Activated T-helper 2 cell treated with anti-CD3 and anti-CD28 coated beads, Interferon-gamma antibody, Interleukin-2, Interleukin-4, amounts not matched to agents 10 μg/mL and 5 μg/mL and 100 μg/mL, durations not matched to agents 14 hours and 24 hours and 36 hours (primary cell): ENCODE measurements at places on chromosomes 12 and 14. TPM values are rescaled to one million over a fixed set of nuclear protein-coding genes. Genes with fewer than 3 reads are reported as not detected.
A peak's percentile ranks its signal among the peaks of the same experiment; 100 is the strongest.

Gene RAPGEF3
- 1.8 and 2.7 TPM in 2 replicates for total RNA-seq

Gene ADAM21
- total RNA-seq = not detected in 2 replicates

GRCh38 chr14:89641495-89642175, 224.6 kb upstream of the FOXN3 start:
- H3K27ac ChIP-seq = peak overlapping the region; percentile 93
- H3K4me3 ChIP-seq = peak overlapping the region; percentile 50
- peak; percentile 42 for DNase-seq
- no peaks in the 10 kb centered on the region for H3K27me3 ChIP-seq

- H3K27ac ChIP-seq = no peak overlapping the region
- H3K27me3 ChIP-seq = no peaks in the 10 kb centered on the region
- no peak for DNase-seq
- H3K36me3 ChIP-seq = peaks cover 12% of the 10 kb centered on the region
- H3K4me1 ChIP-seq = peaks cover 9% of the 10 kb centered on the region
- H3K4me3 ChIP-seq = no peak overlapping the region
Measured at GRCh38 chr12:25584596-25584995, 31.5 kb upstream of the LMNTD1 start.

GRCh38 chr12:83823386-83824045, 1089.1 kb downstream of the SLC6A15 start:
- DNase-seq = peak; percentile 15
- no peaks in the 10 kb centered on the region for H3K36me3 ChIP-seq
- no peak overlapping the region for H3K27ac ChIP-seq
- no peaks in the 10 kb centered on the region for H3K4me1 ChIP-seq
- H3K27me3 ChIP-seq = no peaks in the 10 kb centered on the region
- no peak overlapping the region for H3K4me3 ChIP-seq

DNA sequence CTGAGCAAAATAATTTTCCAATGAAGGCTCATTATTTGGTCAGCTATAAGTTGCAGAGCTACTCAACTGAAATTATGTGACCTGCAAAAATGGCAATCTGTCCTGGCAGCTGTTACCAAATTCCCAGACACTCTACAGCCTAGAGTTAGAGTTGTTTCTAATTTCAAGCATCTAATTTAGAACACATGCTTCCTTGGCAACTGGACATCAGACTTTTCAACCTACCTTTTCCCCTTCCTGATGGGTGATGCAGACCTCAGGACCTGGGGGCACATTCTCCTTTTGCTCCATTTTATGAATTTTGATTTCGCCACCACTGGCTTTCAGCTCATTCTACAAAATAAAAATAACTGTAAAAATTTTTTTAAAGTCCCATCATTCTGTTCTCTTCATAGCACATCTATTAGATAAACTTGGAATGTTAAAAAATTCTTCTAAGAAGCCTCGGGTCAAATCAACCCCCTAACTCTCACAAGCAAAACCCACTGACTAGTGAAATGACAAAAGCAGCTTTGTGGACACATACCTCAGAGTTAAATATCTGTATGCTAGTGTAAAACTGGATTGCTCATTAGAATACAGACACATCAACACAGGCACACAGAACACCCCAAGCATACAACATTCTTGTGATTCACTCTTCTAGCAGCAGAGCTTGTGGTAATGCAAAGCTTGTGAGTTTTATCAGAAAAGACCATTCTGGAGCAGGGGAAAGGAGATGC, 33.5 kb upstream of the CERS5 start:
- H3K4me1 ChIP-seq = peaks cover 27% of the 10 kb centered on the region
- H3K4me3 ChIP-seq = no peak overlapping the region
- DNase-seq = no peak
